Eye (tissue), 1 donor: ENCODE measurements at places on chromosomes 11 and 22.

DNA sequence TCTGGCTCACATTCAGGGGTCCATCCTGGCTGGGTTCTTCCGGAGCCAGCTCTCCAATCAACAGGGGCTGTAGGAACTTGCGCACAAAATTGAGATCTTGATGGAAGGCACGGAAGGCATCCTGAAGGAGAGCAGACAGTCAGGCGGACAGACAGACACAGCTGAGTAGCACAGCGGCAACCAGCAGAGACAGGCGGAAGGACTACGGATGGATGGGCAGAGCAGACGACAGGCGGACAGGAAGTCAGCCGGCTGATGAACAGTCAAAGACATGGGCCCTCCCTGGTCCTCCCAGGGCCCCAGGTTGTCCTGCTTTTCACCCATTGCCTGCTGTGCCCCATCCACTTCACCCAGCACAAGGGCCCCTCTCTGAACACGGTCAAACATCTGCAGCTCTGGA, 11.3 kb downstream of the FADS3 start:
- DNase-seq, result no peak

GRCh38 chr22:49308300-49308699, 519.4 kb downstream of the BRD1 start:
- no peak for DNase-seq

- no peak for DNase-seq
These were observed 45.5 kb downstream of the ADM start for GRCh38 chr11:10350334-10350733.

- DNase-seq, result no peak
These were observed 6.0 kb downstream of the NAGA start for GRCh38 chr22:42064629-42065028.
